ENCODE measurements at places on chromosomes 3 and 15.

DNA sequence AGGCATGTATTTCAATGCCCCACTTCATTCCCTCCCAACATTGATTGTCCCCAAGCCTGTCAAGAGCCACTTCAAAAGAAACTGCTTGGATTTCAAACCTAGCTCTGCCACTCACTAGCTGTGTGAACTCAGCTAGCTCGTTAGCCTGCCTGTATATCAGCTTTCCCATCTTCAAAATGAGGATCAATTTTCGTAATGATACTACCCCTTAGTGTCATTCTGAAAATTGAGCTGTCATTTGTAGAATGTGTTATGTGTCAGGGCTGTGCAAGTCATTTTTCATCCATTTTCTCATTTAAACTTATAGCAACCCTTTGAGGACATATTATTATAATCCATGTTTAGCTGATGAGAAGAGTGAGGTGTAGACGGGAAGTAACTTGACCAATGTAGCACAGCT lies 88.6 kb downstream of the TRIM42 start:
- no peak for DNase-seq

GRCh38 chr15:56723787-56724186 lies 9.5 kb downstream of the ZNF280D start:
- no peak for DNase-seq

GRCh38 chr3:64046592-64046991 lies 23.3 kb upstream of the PSMD6 start:
- DNase-seq = no peak

- no peak for DNase-seq
Observed at GRCh38 chr3:174156200-174156599, 702.9 kb upstream of the NAALADL2 start.

- no peak for DNase-seq
Observed at GRCh38 chr3:67415511-67415910, 238.9 kb downstream of the SUCLG2 start.

DNA sequence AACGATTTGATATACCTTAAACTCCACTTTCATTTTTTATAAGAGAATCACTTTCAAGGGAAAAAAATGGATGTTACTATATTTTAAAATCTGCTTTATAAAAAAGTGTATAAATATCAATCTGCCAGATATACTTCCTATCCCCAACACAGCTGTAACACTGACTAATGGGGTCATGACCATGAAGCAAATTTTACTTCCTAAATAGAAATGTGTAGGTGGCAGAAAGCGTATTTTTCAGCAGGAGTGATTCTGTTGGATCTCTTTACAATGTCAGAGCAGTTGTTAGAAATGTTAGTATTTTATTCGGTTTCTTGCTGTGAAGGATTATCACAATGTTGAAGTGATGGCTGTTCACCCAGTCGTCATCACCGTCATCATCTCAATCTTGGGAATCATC lies 5.5 kb upstream of the C15orf40 start:
- DNase-seq = no peak
